ENCODE measurements at places on chromosomes 2 and 18. TPM values are rescaled to one million over a fixed set of nuclear protein-coding genes. Genes with fewer than 3 reads are reported as not detected.

CELF4 gene
- 2.2 TPM for total RNA-seq

- no peak for DNase-seq
These were observed 37.1 kb downstream of the EXOC6B start for GRCh38 chr2:72788756-72789155.

- DNase-seq: no peak
These were observed 4.4 kb downstream of the NFATC1 start for GRCh38 chr18:79400091-79400590.

- DNase-seq: no peak
These were observed 537.5 kb downstream of the MBD2 start for GRCh38 chr18:53686965-53687364.

DNA sequence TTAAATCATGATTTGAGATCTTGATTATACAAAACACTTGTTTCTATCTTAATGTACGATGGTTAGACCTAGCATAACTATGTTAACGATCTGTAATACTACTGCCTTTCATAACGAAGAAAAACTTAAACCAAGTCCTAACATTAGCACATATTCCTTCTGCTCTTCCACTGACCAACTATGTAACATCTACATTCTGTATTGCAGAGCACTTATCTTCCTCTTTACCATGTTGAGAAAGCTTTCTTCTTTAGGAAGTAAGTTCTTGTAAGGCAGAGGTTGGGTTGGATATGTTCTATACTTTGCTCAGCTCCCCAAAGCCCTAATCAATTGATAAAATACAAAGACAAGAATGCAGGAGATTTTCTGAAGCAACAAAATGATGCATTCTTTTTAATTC is 7.9 kb upstream of the ZNF407 start:
- DNase-seq: no peak

GRCh38 chr2:222249444-222249843 is 49.4 kb downstream of the PAX3 start:
- no peak for DNase-seq

Measured in vagina (tissue), 2 donors.